ENCODE measurements at places on chromosomes 13 and 19.

DNA sequence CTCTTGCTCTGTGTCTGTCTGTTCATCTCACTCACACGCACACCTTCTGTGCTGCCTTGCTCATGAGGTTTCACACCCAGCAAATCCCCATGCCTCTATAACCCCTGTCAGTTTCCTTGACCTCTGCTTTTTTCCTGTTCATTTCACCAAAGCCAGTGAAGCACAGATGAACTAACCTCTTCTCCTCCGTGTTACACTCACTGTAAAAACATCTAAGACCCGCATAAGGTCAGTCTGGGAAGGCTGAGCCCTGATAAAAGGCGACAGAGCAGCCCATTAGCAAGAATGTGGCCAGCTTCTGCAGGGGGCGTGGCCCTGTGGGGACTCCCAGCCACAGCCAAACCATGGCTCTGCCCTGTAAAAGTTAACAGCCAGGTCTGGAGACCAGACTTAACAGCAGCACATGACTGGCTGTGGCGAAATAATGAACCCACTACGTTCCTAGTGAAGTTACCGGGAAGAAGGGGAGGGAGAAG, 42.8 kb upstream of the NPAS1 start:
- DNase-seq: no peak

DNA sequence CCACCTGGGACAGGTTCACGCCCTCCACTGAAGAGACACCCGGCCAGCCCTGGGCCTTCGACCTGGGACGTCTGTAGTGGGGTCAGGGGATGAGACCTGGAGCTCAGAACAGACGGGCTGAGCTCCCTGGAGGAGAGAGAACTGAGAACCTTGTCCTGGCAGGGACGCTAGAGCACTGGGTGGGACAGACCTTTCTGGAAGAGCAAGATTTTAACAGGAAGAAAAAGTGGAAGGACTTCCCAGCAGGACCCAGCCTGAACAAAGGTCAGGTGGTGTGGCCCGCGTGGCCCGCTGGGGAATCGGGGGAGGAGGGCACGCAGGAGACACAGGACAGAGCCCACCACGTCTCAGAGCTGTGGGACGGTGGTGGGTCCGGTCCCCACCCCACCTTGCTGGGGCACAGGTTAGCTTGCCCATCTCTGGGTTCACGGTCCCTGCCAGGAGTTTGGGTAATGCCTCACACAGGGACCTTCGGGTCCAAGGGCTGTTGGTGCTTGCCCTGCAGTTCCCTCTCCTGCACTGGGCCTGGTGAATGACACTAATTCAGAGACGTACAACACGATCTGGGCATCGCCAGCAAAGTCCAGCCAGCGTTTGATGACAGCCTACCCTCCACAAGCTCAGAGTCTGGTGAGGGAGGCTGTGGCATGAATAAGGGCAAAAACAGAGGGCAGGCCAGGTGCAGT, 1.2 kb upstream of the EFNA2 start:
- no peak for DNase-seq

GRCh38 chr19:52786078-52786463, 520 bp downstream of the ZNF600 start:
- no peak for DNase-seq

DNA sequence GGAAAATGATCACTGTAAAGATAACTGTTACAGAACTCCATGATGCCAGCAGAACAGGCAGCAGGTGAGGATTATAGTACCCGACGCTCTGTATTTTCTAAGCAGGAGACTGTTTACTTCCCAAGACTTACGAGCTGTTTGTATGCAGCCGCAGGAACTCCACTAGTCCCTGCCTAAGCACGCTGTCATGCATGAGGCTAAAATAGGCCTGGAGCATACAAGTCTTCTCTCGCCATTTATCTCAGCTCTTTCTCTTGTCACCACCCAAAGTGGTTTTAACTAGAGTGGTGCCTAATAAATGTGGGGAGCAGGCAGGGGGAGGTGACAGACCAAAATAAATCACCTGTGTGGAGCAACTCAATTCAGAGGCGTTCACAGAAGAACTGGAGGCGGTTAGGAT, 175.8 kb downstream of the TDRD3 start:
- DNase-seq: no peak

DNA sequence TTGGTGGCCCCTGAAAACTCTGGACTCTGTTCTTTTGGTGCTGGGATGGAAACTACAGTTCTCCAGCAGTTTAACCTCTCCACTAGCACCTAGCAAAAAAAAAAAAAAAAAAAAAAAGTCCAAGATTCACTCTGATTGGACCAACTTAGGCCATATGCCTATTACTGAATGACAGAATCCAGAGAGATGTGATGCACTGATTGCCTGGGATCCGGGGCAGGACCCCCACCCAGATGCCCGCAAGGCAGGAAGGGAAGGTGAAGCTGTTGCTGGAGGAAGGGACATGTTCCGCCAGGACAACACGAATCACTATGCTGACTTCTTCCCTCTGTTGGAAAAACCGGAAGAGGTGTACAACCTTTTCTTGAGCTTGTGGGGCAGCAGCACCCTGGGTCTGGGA, 152.5 kb upstream of the ZNF536 start:
- no peak for DNase-seq

DNA sequence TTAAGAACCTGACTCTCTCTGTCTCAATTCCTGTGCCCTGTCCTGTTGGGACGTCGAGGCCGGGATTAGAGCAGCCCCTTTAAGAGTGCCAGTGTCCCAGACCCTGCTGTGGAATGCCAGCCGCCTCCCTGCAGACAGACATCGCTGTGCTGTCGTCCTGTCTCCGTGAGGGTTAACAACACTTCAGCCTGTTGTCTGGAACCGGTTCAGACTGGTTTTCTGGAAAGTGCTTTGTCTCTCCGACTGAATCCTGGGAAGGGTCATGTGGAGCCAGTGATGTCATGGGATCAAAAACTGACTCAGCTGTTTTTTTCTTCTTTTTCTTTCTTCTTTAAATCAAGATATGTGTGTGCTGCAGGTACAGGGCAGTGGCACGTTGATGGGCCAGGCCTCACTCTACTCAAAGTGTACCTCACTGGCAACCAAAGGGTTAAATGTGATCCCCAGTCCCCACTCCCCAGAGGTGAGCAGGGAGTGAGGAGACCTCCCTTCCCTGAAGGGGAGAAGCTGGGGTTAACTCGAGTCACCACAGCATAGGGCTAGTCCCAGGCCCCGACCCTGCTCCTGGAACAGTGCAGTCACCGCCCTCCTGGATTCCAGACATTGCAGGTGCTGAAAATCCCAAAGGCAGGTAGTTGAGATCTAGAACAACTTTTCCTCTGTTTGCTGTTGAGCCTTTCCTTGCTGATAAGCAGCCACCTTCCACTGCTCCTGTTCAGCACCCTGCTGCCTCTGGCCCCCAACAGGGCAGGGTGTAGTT, 50.8 kb downstream of the TSSK6 start:
- no peak for DNase-seq

- peak; percentile 94 for DNase-seq
These were observed 19.3 kb upstream of the DPP9 start for GRCh38 chr19:4742723-4743646.

GRCh38 chr19:29583196-29583999, 22.7 kb upstream of the POP4 start:
- DNase-seq: no peak

GRCh38 chr19:31938675-31939074, 406.7 kb upstream of the ZNF507 start:
- no peak for DNase-seq

GRCh38 chr19:47598407-47599349, 10.3 kb upstream of the BICRA start:
- no peak for DNase-seq
